HepG2 (cell line): ENCODE measurements at places on chromosomes 11 and 22. TPM values are rescaled to one million over a fixed set of nuclear protein-coding genes. Genes with fewer than 3 reads are reported as not detected.

DNA sequence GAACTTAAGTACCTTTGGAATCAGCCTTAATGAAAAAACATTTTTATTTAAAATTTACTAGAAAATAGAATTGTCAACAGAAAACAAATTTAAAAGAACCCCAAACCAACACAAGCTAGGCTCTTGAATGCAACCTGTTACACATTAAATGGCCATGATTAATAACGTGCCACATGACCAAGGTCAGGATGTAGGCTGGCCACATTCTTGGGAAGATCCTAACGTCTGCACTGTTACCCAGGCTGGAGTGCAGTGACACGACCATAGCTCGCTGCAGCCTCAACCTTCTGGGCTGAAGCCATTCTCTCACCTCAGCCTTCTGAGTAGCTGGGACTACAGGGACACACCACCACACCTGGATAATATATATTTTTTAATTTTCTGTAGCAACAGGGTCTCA, 126.4 kb upstream of the APOA1 start:
- no peak overlapping the region for H3K4me3 ChIP-seq
- no peaks in the 10 kb centered on the region for H3K27me3 ChIP-seq
- H3K27ac ChIP-seq, result no peak overlapping the region
- DNase-seq, result no peak
- H3K36me3 ChIP-seq, result peaks cover 2% of the 10 kb centered on the region
- H3K4me1 ChIP-seq, result no peaks in the 10 kb centered on the region

DNA sequence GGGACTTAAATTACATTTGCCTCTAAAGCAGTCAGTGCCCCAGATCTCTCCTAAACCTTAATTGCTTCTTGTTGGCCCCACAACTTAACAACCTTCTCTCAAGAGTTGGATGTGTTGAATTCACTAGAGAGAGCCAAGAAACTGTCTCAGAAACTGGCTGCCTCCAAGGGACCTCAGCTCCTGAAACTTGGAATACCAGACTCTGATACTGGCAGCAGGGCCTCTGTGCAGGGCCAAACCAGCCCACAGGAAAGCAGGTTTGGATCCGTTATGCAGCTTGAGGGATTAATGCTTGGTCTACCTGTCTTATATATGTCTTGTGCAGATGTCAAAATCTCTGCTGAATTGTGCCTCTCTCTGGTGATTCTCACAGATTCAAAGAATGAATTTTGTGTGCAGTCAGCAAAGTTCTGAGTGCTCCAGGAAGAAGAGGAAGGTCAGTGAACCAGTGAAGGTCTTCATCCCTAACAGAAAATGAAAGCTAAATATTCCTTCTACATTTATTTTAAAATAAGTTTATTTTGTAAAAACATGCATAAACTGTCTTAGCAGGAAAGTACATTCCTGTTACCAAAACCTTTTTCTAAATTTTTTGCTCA, 70.8 kb downstream of the LIF start:
- no peak for DNase-seq
- no peaks in the 10 kb centered on the region for H3K4me1 ChIP-seq
- no peaks in the 10 kb centered on the region; the same call in 1 of the 2 replicates for H3K27me3 ChIP-seq

GRCh38 chr11:15258433-15259165, 143.9 kb downstream of the INSC start:
- H3K36me3 ChIP-seq, result no peaks in the 10 kb centered on the region
- H3K4me1 ChIP-seq, result no peaks in the 10 kb centered on the region
- peak; percentile 62 for DNase-seq
- no peak overlapping the region for H3K4me3 ChIP-seq

DNA sequence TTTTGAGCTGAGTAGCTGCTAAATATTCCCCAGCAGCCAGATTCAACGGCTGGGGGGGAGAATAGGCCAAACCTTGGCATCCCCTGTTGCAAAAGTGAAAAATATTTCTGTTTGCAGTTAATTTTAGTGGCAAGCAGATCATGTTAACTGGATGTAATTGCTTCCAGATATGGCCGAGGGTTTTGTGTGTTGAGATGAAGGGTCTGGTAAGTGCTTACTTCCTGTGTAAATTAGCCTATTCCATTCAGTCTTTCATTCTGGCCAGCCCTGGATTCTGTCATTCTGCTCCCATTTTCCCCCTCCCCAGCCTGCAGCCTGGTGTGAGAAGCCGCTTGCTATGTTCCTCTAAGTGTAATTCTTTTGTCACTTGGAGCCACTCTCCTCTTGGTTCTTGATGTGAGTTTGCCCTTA, 17.4 kb downstream of the ZBTB16 start:
- H3K27me3 ChIP-seq, result peaks cover 50% of the 10 kb centered on the region; the same call in 2 of the 3 replicates
- no peak overlapping the region for H3K4me3 ChIP-seq
- H3K36me3 ChIP-seq, result no peaks in the 10 kb centered on the region
- no peak overlapping the region for H3K27ac ChIP-seq
- no peak for DNase-seq

- no peak overlapping the region for H3K4me3 ChIP-seq
- H3K36me3 ChIP-seq, result no peaks in the 10 kb centered on the region
- DNase-seq, result no peak
These were observed 96.7 kb upstream of the DDI1 start for GRCh38 chr11:103939694-103940093.

GRCh38 chr22:34055525-34056200, 135.4 kb upstream of the LARGE1 start:
- DNase-seq, result peak; percentile 62
- no peaks in the 10 kb centered on the region for H3K36me3 ChIP-seq
- no peak overlapping the region for H3K4me3 ChIP-seq
- no peak overlapping the region for H3K27ac ChIP-seq
- H3K4me1 ChIP-seq, result no peaks in the 10 kb centered on the region
- no peaks in the 10 kb centered on the region for H3K27me3 ChIP-seq

GRCh38 chr11:61963282-61964057, 4.0 kb downstream of the FTH1 start:
- peaks cover 55% of the 10 kb centered on the region for H3K4me1 ChIP-seq
- H3K36me3 ChIP-seq, result peaks cover 23% of the 10 kb centered on the region; the same call in 2 of the 3 replicates
- no peak overlapping the region for H3K4me3 ChIP-seq
- H3K27ac ChIP-seq, result peak overlapping the region; percentile 2

DNA sequence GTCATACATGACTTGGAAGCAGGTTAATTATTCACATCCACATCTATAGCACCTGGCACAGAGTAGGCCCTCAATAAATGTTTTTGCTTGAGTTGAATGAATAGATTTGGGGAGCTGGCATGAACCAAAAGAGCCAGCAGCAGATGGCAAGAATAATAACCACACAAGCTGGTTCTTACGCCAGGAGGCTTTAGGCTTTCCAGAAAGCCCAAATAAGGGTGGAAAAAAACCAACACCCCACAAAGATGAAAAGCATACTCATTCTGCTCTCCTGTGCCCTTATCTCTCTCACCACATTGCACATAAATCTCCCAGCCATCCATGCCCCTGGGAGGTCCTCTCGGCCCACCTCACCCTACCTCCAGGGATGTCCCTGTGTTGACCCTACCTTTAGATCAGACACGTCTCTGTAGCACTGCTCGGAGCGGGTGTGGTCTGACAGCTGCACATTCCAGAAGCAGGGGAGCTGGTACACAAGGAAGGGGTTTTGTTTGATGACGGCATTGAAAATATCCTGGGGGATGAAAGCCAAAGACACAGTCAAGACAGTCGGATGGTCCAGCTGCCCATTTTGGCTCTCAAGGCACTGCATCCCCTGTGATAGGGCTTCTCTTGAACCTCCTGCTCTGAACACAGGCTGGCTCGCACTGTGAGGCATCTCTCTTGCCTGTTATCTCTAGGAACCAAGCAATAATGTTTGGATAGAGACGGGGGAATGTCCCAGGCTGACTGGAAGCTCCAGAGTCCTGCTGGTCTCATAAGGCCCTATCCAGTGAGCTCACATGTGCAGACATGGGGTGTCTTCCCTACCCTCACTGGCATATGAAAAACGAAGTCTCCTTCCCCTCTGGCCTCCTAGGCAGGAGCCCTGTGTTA, 323.6 kb upstream of the SYN3 start:
- no peak overlapping the region for H3K27ac ChIP-seq
- peaks cover 25% of the 10 kb centered on the region for H3K4me1 ChIP-seq
- peaks cover 1% of the 10 kb centered on the region; the same call in 1 of the 2 replicates for H3K36me3 ChIP-seq
- H3K4me3 ChIP-seq, result no peak overlapping the region
- no peaks in the 10 kb centered on the region for H3K27me3 ChIP-seq
- no peak for DNase-seq

DNA sequence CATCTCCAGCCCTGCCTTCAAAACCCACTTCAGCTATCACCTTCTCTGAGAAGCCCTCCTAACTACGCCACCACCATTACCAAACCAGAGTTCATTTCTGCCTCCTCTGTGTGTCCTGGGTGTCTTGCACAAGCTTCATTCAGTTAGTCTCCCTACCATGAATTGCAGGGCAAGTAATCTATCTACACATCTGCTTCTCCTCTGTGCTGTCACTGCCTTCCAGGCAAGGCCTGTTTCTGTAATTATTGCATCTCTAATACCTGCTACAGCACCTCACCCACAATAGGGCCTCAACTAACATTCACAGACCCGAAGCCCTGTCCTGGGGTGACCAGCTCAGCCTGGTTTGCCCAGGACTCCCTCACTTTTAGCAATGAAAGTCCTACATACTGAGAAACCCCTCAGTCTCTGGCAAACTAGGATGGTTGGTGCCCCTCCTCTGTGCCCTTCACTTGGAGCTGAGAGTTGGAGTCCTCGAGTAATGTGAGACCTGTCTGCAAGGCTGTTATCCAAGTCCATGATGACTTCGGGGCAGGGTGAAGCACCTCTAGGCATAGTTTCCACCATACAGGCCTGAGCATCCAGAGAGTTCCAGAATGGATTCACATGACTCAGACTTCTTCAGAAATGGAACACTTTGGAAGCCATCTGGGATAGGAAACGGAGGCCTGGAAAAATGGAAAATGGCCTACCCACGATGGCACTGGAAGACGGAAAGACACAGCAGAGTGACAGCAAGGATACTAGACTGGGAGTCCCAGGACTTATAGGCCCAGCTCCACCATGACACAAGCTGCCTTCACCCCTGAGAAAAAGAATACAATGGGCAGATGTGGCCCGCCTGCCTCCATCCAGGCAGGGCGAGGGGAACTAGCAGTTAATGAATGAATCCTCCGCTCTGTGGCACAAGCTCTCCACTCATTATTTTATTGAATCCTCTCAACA, 269.3 kb downstream of the BUD13 start:
- 0 out of 2 replicates have a peak, but pooled peaks cover 1% of the 10 kb centered on the region for H3K27me3 ChIP-seq
- H3K36me3 ChIP-seq, result no peaks in the 10 kb centered on the region
- peaks cover 10% of the 10 kb centered on the region; the same call in 1 of the 2 replicates for H3K4me1 ChIP-seq
- DNase-seq, result no peak
- H3K4me3 ChIP-seq, result no peak overlapping the region
- H3K27ac ChIP-seq, result no peak overlapping the region

DNA sequence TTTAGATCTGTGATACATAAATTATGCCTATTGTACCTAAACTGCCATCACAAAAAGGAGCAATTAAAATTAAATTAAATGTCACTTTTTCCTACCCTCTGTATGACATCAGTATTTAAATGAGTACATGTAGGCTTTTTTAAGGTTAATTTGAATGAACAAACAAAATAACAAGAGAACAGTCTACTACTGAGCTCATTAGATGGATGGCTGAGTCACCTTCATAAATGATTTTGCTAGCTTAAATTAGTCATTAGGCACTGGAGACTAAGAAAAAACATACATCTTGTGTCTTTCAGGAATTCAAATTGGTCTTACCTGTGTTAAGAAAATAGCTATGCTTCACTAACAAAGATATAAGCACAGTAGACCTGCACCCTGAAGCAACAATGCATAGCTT, 153.6 kb downstream of the RCN1 start:
- no peak overlapping the region for H3K4me3 ChIP-seq
- no peaks in the 10 kb centered on the region for H3K27me3 ChIP-seq
- DNase-seq, result no peak
- H3K36me3 ChIP-seq, result no peaks in the 10 kb centered on the region

DNA sequence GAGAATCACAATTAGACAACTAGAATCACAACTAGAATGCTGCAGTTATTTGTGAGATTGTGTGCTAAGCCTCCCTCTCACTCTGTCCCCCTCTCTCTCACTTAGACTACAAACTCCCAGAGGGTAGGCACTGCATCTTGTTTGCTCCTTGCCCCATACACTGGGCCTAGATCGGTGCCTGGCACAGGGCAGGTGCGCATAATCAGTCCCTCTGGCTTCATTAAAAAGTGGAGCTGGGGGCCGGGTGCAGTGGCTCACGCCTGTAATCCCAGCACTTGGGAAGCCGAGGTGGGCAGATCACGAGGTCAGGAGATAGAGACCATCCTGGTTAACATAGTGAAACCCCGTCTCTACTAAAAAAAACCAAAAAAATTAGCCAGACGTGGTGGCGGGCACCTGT, 456.8 kb downstream of the MIAT start:
- no peak overlapping the region for H3K4me3 ChIP-seq
- no peaks in the 10 kb centered on the region for H3K36me3 ChIP-seq
- H3K27ac ChIP-seq, result no peak overlapping the region
- H3K27me3 ChIP-seq, result no peaks in the 10 kb centered on the region

- no peak for DNase-seq
- H3K36me3 ChIP-seq, result no peaks in the 10 kb centered on the region
- H3K27me3 ChIP-seq, result no peaks in the 10 kb centered on the region
- H3K27ac ChIP-seq, result no peak overlapping the region
- peaks cover 40% of the 10 kb centered on the region for H3K4me1 ChIP-seq
- no peak overlapping the region for H3K4me3 ChIP-seq
These were observed 1.4 kb downstream of the SLC25A17 start for GRCh38 chr22:40817737-40818136.

DNA sequence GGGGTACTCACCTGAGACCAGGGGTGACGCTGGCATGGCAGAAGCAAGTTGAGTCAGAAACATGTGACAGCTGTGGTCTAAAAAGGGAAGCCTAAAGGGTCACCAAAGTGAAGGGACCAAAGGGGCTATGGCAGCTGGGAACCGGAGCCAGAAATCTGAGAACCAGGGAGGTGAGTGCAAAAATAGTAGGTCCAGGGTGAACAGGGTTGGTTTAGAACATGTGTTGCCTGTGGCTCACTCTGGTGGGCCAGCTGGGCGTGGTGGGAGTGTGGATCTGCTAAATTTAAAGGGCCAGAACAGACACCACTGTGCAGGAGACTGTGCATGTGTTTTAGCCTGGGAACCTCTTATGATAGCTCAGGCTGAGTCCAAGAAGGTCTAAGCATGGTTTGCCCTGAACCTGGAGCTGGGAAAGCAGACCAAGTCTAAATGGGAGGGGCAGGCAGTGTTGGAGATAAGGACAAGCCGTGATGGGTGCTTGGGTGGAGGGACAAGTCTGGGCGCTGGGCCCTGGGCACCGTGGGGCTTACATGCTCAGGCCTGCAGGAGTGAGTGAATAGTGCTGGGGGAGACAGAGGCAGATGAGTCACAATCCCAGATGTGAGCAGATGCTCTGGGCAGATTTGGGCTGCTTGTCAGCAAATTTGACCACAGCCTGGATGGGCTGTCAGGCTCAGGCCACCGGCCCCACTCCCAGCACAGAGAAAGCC, 41.4 kb upstream of the ZBED5 start:
- no peaks in the 10 kb centered on the region for H3K36me3 ChIP-seq
- no peak for DNase-seq
- peaks cover 23% of the 10 kb centered on the region for H3K4me1 ChIP-seq

Gene ISX
- 1.8 and 3.0 TPM in 2 replicates for total RNA-seq

Gene DAGLA
- 2.3 and 3.9 TPM in 2 replicates for total RNA-seq

Gene DEUP1
- total RNA-seq, result not detected in 2 replicates

Gene LARGE2
- total RNA-seq, result 10.0 and 21.6 TPM in 2 replicates

Gene ASCL2
- 0.07 TPM in 1 of 2 replicates, not detected in the other for total RNA-seq
